Hindlimb muscle (tissue), 1 donor: ENCODE measurements at places on chromosomes 6 and 20.
A peak's percentile ranks its signal among the peaks of the same experiment; 100 is the strongest.

- DNase-seq, result no peak
Measured at GRCh38 chr6:90583836-90584481, 2.9 kb downstream of the MAP3K7 start.

DNA sequence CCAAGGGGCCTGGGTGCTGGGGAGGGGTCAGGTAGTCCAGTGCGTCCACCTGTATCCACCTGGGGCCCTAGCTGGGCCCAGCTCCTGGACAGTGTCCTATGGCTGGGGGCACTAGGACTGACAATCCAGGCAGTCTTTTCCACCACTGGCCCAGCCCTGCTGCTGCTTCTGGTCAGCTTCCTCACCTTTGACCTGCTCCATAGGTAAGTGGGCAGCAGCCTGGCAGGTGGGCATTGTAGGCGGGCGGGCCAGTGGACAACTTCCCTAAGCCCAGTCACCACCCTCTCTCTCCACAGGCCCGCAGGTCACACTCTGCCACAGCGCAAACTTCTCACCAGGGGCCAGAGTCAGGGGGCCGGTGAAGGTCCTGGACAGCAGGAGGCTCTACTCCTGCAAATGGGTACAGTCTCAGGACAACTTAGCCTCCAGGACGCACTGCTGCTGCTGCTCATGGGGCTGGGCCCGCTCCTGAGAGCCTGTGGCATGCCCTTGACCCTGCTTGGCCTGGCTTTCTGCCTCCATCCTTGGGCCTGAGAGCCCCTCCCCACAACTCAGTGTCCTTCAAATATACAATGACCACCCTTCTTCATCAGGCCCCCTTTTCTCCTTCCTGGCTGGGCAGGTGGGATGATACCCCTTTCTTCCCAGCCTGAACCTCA lies 584 bp downstream of the C20orf141 start:
- no peak for DNase-seq

DNA sequence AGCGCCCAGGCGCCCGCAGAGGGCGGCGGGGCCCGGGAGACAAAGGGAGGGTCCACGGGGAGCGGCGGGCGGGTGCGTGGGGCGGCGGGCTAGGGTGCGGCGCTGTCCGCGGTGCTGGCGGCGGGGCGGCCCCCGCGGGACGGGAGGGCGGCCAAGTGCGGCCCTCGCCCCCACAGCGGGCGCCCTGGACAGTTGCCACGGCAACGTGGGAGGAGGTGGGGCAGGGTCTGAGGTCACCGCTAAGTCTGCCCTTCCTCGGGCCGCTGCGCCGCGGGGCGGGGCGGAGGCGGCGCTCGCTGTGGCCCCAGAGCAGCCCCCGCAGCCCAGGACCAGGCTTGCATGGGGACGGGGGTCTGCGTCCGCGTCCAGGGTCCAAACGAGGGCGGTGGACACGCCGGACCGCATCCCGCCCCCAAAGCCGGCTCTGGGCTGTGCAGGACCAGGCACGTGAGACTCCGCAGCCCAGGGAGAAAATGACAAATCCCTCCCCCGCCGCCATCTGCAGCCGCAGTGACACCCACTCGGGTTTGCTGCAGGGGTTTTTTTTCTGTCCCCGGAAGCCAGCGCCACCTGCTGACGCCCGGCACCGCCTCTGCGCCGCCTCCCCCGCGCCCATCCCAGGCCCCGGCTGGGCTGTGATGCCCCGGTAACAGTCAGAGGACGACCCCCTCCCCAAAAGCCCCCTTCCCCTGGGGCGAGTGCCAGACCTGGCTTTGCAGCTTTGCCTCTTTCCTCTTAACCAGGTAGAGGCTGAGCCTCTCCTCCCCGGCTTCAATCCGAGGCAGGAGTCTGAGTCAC lies 36.8 kb downstream of the YTHDF1 start:
- DNase-seq, result no peak

GRCh38 chr6:30913721-30914075 lies 340 bp upstream of the VARS2 start:
- DNase-seq, result no peak

- no peak for DNase-seq
Measured at GRCh38 chr6:112163295-112164257, 76.2 kb downstream of the FAM229B start.

- no peak for DNase-seq
Measured at GRCh38 chr6:114064862-114065261, 93.9 kb upstream of the HDAC2 start.

DNA sequence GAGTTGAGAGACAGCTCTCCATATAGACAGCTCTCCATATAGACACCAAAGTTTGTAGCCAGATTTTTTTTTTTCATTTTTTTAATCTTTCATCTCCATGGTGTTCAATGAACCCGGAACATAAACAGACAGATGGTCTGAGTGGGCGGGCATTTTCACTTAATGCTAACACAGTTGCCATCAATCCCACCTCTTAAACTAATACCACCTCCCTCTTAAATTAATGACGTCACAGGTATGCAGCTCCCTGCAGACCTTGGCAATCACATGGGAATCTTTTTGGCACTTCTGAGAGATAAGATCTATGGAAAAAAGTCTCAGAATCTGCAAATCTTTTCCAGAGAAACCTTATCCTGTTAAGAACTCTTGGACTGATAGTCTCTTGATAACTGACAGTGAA lies 43.2 kb downstream of the PFDN4 start:
- DNase-seq, result no peak

DNA sequence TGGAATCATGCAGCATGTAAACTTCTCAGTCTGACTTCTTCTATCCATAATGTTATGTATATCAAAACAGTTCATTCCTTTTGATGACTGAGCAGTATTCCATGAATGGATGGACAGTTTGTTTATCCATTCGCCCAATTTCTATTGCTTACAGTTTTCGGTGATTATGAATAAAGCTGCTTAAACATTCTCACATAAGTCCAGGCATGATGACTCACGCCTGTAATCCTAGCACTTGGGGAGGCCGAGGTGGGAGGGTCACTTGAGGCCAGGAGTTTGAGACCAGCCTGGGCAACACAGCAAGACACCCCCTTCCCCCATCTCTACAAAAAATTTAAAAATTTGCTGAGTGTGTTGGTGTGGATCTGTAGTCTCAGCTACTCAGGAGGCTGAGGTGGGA lies 22.9 kb upstream of the HMGA1 start:
- no peak for DNase-seq

DNA sequence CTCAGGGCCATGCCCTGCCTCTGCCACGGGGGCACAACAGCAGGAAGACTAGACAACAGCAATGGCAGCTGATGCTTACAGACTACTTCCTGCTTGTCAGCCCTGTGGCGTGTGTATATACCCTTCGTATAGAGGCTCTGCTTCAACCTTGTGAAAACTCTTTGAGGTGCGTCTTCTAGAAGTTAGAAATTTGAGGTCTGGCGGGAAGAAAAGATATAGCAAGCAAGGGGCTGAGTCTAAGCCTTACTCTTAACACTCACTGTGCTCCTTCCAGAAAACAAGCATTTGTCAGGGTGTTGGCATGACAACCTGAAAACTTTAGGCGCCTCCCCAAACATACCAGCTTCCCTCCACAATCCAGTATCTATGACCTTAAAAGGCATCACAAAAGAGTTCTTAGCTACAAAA lies 33.3 kb downstream of the JPH2 start:
- DNase-seq, result no peak

DNA sequence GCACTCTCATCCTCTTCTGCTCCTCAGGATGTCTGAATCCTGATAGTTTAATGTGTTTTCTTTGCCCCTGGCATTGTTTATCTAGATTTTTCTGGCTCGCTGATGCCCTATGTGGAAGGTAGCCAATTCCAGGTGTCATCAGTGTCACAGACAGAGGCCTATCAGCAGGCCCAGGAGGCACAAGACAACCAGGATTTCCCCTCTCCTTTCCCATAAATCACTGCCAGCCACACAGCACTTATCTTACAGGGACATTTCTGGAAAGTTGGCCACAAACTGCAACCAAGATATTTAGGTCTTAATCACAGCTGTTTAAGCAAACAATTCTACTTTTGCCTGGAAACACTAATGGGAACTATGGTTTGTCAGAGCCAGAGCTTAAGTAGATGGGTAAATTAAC lies 28.1 kb downstream of the ADGRF5 start:
- no peak for DNase-seq

DNA sequence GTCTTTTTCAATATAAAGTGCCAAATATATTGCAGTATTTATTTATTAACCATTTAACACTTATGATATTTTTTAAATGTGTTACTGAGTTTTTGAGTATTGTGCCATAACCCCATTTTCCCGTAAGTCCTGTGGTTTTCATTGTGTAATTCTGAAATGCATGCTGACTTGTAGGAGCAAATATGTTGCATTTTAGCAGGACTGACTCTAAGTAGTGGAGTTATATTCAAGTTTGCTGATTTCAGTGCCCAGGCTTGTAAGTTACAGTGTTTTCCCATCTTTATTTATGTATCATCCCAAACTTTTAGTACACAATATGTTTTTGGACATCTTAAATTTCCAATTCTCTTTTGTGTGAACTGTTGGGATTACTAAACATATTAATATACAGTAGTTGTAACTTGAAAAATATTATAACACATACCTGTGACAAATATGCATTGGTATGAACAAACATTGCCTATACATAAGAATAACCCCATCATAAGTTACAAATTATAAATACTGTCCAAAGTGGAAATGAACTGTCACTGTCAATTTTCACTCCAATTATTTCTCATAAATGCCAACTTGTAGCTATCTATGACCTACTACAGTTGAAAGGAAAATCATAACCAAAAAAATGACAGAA lies 179.3 kb upstream of the RUNX2 start:
- no peak for DNase-seq

DNA sequence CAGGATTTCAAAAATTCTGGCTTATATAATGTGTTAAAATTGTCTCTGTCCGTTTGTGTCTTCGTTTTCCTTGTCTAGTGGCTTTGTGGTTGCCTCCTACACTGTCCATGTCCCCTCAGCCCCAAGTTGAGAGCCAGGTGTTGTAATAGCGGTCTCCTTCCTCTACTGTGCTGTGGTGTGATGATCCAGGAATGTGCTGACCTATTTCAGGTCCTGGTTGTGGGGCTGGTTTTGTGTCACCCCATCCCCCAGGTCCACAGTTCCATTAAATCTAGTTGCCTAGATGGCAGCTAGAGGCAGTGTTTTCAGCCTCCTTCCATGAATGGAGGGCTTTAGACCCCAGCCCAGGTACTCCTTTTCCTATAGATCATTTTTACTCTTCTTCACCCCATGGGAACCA lies 128.7 kb downstream of the DNAH8 start:
- DNase-seq, result no peak

DNA sequence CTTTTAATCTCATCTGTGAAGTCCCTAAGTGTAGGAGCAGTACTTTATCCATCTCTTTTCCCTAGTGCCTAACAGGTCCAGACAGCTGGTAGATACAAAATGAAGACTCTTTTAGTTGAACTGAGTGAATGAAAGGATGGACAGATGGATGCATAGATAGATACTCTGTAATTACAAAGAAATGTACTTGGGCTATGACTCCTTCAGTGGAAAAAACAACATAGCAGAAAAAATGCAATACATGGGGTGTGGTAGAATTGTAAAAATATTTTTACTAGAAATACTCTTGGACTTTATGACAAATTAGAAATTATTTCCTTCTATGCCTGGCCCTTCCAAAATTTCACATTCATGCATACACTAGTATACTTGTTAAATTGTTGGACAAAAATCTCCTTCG lies 29.3 kb downstream of the KCNQ5 start:
- DNase-seq, result peak; percentile 3

GRCh38 chr20:12591949-12592470 lies 416.8 kb upstream of the SPTLC3 start:
- no peak for DNase-seq

- DNase-seq, result no peak
Measured at GRCh38 chr6:36986704-36987047, 680 bp upstream of the MTCH1 start.

DNA sequence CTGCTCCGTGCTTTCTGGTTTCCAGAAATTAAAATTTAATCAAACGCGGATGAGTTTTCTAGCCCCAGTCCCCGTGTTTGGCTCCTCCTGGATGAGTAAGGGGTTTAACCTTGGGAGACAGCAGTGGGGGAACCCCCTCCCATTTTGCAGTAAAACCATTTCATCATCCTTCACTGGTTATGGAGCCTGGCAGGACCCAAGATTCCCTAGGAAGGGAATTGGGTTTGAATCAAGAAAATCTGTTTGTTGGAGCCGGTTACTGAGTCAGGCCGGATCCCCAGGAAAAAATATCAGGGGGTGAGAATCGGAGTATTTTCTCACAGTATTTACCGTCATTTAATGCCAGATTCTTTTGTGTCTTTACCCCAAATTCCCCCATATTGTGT lies 754 bp downstream of the YWHAB start:
- DNase-seq, result no peak

DNA sequence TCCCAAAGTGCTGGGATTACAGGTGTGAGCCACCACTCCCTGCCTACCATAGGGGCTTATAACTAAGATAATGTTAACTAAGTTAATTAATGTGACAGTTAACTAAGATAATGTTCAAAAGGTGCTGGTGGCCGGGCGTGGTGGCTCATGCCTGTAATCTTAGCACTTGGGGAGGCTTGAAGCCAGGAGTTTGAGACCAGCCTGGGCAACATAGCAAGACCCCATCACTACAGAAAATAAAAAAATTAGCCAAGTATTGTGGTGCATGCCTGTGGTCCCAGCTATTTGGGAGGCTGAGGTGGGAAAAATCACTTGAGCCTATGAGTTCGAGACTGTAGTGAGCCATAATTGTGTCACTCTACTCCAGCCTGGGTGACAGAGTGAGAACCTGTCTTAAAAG lies 32.8 kb upstream of the SRF start:
- no peak for DNase-seq

DNA sequence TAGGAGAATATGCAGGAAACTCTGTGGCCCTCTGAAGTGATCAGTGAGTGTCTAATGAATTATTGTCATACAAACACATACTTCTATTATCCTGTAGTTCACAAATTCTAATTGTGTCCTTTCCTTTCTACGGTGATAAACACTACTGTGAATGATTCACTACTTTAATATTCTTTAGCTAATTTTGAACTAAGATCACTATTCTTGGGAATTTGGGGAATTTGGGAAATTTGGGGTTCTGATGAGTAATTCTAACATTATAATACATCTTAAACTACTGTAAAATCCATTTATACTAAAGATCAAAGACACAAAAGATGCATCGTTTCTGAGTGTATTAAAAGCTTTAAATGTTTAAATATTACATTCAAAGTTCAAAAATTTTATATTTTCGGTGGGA lies 1287.2 kb upstream of the CITED2 start:
- no peak for DNase-seq

GRCh38 chr6:51303338-51303737 lies 484.7 kb downstream of the TFAP2B start:
- no peak for DNase-seq

DNA sequence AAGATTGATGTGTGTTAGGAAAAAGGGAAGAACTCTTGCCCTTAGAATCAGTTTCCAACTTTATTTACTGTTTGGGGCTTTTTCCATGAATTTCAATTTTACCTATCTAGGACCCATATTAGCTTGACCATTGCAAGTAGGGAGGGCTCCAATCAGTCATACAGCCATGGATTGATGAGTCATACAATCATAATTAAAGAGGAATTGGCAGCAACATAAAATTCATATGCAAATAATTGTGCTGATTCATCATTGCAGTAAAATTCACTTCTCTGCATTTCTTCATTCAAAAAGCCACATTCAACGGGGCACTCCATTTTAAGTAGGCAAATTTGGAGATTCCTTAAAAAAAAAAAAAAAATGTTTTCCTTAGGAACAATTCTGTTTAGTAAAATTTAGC lies 1016.4 kb downstream of the KIF16B start:
- no peak for DNase-seq
